ENCODE measurements at places on chromosomes 3 and 15.

- DNase-seq = no peak
These were observed 221.2 kb downstream of the THRB start for GRCh38 chr3:24273491-24273890.

- DNase-seq = no peak
These were observed 141.1 kb upstream of the SETMAR start for GRCh38 chr3:4162096-4162495.

- DNase-seq = no peak
These were observed 249.3 kb upstream of the ZNF717 start for GRCh38 chr3:76034649-76035048.

- DNase-seq = no peak
These were observed 352.1 kb downstream of the CHST2 start for GRCh38 chr3:143471705-143472104.

- DNase-seq = no peak
These were observed 249.1 kb downstream of the TBL1XR1 start for GRCh38 chr3:176948151-176948550.

- no peak for DNase-seq
These were observed 166.2 kb upstream of the TGFBR2 start for GRCh38 chr3:30440147-30440604.

- DNase-seq = peak; percentile 91
These were observed 172.8 kb downstream of the KCNMB2 start for GRCh38 chr3:178709051-178709450.
